Uterus (tissue), 4 donors: ENCODE measurements at places on chromosomes 7 and 10. TPM values are rescaled to one million over a fixed set of nuclear protein-coding genes. Genes with fewer than 3 reads are reported as not detected.

TBXAS1 gene
- total RNA-seq = 9.7 TPM

TSPAN33 gene
- total RNA-seq = 3.9 TPM

- peak; percentile 69 for DNase-seq
- H3K4me3 ChIP-seq = no peak overlapping the region
- no peaks in the 10 kb centered on the region for H3K27me3 ChIP-seq
- H3K36me3 ChIP-seq = no peaks in the 10 kb centered on the region
Measured at GRCh38 chr10:80202934-80203834, 2.2 kb downstream of the ANXA11 start.

DNA sequence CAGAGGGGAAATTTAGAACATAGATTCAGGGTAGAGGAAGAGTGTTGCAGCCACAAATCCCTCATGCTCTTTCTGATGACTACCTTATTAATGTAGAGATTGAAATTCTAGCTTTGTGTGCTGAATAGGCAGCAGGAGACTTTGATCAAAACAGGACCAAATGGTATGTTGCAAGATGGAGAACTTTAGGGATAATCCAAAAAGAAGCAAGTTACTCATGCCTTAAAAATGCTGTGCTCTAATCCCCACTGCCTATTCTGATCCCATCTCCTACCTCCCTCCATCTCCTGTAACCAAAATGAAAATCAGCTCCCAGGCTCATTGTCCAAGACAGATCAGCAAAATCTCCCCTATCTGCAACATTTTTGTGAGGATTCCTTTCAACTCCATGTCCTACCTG is 31.3 kb downstream of the CH25H start:
- no peak for DNase-seq
- no peaks in the 10 kb centered on the region for H3K27me3 ChIP-seq
- no peaks in the 10 kb centered on the region for H3K4me1 ChIP-seq
- no peaks in the 10 kb centered on the region for H3K36me3 ChIP-seq
- H3K27ac ChIP-seq = no peak overlapping the region

- no peaks in the 10 kb centered on the region for H3K27me3 ChIP-seq
- no peak overlapping the region for H3K4me3 ChIP-seq
- H3K27ac ChIP-seq = no peak overlapping the region
- no peaks in the 10 kb centered on the region for H3K4me1 ChIP-seq
Measured at GRCh38 chr7:123148813-123149212, 51.0 kb downstream of the SLC13A1 start.

GRCh38 chr10:97498841-97499560 is at the start of gene UBTD1:
Gene UBTD1 (plus strand): TSS chr10:97498924. CDS start chr10:97499204, 280 bp downstream.
- peak within 1 kb of the TSS; percentile 94 for H3K27ac ChIP-seq
- H3K27me3 ChIP-seq = no peaks in the 10 kb centered on the region
- peak within 1 kb of the TSS; percentile 81 for H3K4me3 ChIP-seq
- no peaks in the 10 kb centered on the region for H3K36me3 ChIP-seq

DNA sequence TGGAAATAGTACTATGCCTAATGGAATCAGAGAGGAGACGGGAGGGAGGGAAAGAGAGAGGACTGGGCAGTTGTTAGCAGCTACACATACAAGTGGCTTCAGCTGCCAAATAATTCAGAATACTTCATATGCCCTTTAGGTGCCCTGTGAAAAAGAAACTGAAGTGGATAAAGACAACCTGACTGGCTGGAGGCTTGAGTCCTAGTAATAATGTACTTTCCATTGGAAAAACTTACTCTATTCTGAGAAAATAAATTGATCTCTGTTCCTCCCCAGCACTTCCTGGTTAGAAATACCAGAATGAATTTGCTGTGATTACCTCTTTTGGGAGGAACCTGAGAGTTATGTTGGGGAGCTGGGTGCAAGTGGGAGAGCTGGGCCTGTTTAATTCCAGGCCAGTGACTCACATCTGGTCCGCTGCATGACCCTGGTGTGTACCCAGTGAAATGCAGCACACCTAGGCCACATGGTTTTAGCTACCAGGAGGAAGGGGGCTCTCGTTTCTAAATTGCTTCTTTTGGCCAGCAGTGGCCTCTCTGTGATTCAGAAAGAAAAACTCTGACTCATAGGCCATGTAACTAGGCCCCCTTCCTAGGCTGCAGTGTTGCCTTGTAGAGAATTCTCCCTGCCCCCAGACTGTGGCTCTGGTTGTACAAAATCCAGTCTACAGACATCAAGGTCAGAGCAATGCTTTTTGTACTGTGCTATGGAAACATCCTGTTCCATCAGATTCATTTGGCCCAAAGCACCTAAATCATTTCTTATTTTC is 6.5 kb downstream of the AGFG2 start:
- H3K4me1 ChIP-seq = peaks cover 30% of the 10 kb centered on the region
- no peaks in the 10 kb centered on the region for H3K36me3 ChIP-seq
- H3K4me3 ChIP-seq = peak overlapping the region; percentile 3
- H3K27ac ChIP-seq = peak overlapping the region; percentile 90
- DNase-seq = peak; percentile 73
- no peaks in the 10 kb centered on the region for H3K27me3 ChIP-seq

GRCh38 chr7:130369110-130369711 is 11.1 kb upstream of the CPA1 start:
- H3K4me1 ChIP-seq = peaks cover 14% of the 10 kb centered on the region
- no peaks in the 10 kb centered on the region for H3K36me3 ChIP-seq
- H3K4me3 ChIP-seq = no peak overlapping the region
- no peak for DNase-seq

SHH gene
- not detected for total RNA-seq

GRCh38 chr7:91894781-91895480 is 14.4 kb upstream of the MTERF1 start:
- no peaks in the 10 kb centered on the region for H3K27me3 ChIP-seq
- no peak for DNase-seq
- no peaks in the 10 kb centered on the region for H3K4me1 ChIP-seq
- H3K36me3 ChIP-seq = no peaks in the 10 kb centered on the region
- H3K27ac ChIP-seq = no peak overlapping the region

- peak; percentile 32 for DNase-seq
- no peaks in the 10 kb centered on the region for H3K27me3 ChIP-seq
- peaks cover 7% of the 10 kb centered on the region for H3K4me1 ChIP-seq
Measured at GRCh38 chr10:69398466-69398865, 18.3 kb downstream of the TACR2 start.

HOXA5 gene
- total RNA-seq = 22.9 TPM

SMKR1 gene
- not detected for total RNA-seq

HDAC9 gene
- total RNA-seq = 54.8 TPM

DNA sequence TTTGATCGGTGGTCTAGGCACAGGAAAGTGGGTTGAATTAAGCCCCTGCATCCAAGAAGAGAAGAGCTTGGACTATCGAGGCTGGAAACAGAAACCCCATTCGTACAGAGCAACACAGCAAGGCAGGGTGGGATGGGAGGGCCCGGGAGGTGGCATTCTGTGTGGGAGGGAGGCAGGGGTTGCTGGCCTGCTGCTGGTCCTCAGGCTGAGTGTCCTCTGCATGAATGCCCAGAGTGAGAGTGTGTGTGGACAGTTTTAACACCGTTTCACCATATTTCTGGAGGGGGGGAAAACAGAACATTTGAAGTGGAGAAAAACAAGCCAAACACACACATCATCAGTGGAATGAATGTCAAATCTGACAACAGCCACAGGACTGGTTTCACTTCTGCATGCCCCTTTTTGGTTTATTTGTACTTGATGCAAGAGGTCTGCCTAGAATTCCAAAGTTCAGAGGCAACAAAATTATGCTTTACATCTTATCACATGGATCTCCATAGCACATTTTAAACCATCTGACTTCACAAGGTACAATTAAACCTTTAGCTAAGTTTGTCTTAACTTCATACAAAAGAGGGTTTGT is 11.1 kb upstream of the ENO4 start:
- DNase-seq = no peak
- H3K4me3 ChIP-seq = no peak overlapping the region
- H3K27me3 ChIP-seq = no peaks in the 10 kb centered on the region
- H3K36me3 ChIP-seq = no peaks in the 10 kb centered on the region
- H3K27ac ChIP-seq = no peak overlapping the region
- H3K4me1 ChIP-seq = no peaks in the 10 kb centered on the region

- no peak for DNase-seq
- no peaks in the 10 kb centered on the region for H3K27me3 ChIP-seq
- H3K4me1 ChIP-seq = no peaks in the 10 kb centered on the region
- H3K36me3 ChIP-seq = no peaks in the 10 kb centered on the region
- H3K4me3 ChIP-seq = no peak overlapping the region
Measured at GRCh38 chr7:143299840-143300239, 11.7 kb downstream of the CASP2 start.

RPS24 gene
- total RNA-seq = 2,054 TPM

- no peaks in the 10 kb centered on the region for H3K36me3 ChIP-seq
- H3K27ac ChIP-seq = no peak overlapping the region
- no peaks in the 10 kb centered on the region for H3K4me1 ChIP-seq
- H3K27me3 ChIP-seq = no peaks in the 10 kb centered on the region
Measured at GRCh38 chr10:3538656-3539531, 246.1 kb downstream of the KLF6 start.

GRCh38 chr7:92813390-92814024 is 22.9 kb downstream of the CDK6 start:
- no peak overlapping the region for H3K4me3 ChIP-seq
- no peak for DNase-seq
- no peaks in the 10 kb centered on the region for H3K36me3 ChIP-seq
- H3K27ac ChIP-seq = no peak overlapping the region

DNA sequence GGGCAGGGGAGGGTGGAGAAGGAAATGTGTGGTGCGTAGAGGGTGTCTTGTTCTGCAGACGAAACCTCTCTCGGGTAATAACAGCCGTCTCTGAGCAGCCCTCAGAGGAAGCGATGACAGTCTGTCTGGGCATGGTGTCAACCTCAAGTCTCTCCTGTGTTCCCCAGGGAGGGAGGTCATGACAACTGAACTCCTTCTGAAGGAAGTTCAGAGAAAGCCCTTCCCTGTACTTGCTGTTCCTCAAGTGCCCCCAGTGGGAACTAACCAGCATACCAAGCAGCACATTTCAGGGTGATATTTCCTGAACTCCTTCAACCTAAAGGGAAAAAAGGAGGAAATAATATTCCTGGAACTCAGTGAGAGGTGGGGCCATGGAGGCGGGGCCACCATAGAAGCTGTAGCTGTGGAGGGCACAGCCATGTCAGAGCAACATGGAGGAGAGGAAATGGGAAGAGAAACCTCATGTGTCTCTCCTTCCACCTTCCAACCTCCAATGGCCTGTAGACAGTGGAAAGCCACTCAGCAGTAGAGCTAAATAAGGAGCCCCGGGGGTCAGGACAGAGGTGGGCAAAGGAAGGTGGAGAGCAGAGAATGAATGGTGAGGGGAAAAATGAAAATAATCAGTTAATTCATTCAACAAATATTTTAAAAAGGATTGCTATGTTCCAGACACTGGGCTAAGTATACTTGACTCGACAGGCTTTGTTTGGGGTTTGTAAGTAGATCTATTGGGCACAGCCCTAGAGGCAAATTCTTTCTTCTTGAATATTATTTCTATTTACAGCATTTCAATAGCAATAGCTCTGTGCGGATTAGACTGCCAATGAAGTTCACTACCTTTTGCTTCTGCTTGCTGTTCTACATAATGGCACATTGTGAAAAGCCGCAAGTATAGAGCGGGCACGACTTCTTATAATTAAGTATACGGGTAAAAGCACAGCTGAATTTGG is 61.0 kb upstream of the AOAH start:
- no peak overlapping the region for H3K27ac ChIP-seq
- H3K4me1 ChIP-seq = no peaks in the 10 kb centered on the region
- DNase-seq = peak; percentile 37
- no peaks in the 10 kb centered on the region for H3K36me3 ChIP-seq
- no peaks in the 10 kb centered on the region for H3K27me3 ChIP-seq

GRCh38 chr10:77889277-77889903 is 37.2 kb downstream of the DLG5 start:
- no peak for DNase-seq
- no peak overlapping the region for H3K4me3 ChIP-seq
- no peaks in the 10 kb centered on the region for H3K36me3 ChIP-seq
- peaks cover 5% of the 10 kb centered on the region for H3K4me1 ChIP-seq
- peak overlapping the region; percentile 53 for H3K27ac ChIP-seq
- H3K27me3 ChIP-seq = no peaks in the 10 kb centered on the region

NODAL gene
- total RNA-seq = not detected

DNA sequence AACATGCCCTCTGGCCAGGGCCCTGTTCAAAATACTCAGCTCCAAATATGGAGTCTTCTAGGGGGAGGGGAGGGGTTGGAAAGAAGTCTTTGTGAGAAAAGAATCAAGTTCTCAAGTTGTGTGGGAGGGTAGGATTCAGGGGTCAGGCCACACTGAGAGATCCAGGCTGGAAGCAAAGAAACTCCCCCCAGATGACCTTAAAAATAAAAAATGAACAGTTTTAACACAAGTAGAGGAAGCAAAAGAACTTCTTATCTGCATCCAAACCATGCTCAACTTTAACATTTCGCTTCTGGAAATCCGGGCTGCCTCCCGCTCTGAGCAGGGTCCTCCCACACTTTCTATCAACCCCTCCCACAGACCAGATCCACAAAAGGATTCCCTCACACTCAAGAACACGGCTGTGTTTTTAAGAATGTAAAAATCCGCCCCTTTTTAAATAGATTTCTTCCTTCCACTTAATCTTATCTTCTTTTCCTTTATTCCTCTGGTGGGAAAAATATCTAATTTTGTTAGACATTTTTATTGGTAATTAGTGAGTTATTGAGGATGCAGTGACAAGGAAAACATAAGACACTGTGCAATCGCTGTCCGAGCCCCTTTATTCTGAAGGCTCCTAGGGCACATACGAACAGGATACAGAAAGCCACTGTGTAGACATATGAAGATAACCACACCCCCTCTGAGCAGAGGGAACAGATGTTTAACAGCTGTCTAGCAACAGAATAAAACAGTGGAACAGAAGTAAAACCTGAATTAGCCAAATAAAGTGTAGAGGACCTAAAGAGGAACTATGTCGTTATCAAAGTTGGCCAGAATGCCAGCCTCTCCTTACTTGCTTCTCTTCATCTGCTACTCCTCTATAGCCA is 43.8 kb downstream of the CYTH3 start:
- H3K27me3 ChIP-seq = no peaks in the 10 kb centered on the region
- H3K27ac ChIP-seq = peak overlapping the region; percentile 66
- H3K36me3 ChIP-seq = no peaks in the 10 kb centered on the region
- no peaks in the 10 kb centered on the region for H3K4me1 ChIP-seq

TRPV6 gene
- not detected for total RNA-seq

MUC3A gene
- 0.09 TPM for total RNA-seq

PIK3CG gene
- total RNA-seq = 8.7 TPM

DNA sequence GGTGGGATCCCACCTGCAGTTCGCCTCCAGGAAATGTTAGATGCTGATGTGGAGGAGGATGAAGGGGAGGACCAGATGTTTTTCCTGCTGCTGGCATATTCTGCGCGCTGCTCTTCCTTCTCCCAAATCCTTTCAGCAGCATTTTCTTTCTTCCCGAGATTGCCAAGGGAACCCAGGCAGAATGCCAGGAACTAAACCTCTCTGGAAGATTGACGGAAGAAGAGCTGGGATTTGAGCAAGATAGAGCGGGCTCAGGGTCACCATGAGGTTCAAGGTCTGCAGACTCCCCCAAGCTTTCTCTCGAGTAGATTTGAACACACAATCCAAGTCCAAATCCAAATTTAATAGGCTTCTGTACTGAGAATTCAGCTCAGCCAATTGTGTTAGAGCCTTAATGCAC is 345.2 kb upstream of the C7orf33 start:
- H3K4me1 ChIP-seq = no peaks in the 10 kb centered on the region
- no peak overlapping the region for H3K27ac ChIP-seq
- no peak for DNase-seq
- no peaks in the 10 kb centered on the region for H3K27me3 ChIP-seq

GPR26 gene
- total RNA-seq = not detected
